ENCODE measurements at places on chromosomes 1 and 21.
A peak's percentile ranks its signal among the peaks of the same experiment; 100 is the strongest.

DNA sequence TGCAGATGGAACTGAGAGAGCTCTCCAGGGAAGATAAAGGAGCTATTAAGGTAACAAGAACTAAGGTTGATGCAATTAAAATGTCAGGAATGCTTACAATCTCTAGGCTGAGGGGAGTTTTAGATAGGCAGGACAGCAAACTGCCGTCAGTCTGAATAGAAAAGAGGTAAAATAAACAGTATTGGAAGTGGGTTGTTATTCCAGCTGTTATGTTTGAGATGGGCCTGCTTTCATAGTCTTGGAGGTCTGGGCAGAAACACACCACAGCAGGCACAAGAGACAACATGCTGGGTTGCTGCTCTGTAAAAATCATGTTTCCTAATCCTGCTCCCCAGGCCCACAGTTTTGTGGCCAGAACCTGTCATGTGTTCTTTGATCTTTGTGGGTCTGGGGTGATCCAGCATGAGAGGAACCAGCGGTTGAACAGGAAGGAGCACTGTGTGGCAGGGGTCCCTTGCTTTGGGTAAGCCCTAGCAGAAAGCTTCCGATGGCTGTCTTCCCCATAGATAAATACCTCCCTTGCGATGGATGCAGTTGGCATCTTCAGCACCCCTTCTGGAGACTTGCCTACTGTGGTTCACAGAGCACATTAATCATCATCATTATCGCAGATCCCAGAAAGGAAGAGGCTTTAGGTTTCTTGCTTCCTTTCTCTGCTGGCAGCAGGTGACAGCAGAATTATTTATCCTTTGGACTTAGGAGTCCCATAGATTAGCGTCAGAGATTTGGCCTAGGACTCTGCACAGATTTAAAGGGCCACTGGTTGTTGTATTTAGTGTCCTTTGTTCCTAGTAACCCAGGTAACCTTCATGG is 97.1 kb downstream of the AK5 start:
- DNase-seq: no peak

GRCh38 chr1:58324558-58324957 is 222.0 kb downstream of the OMA1 start:
- no peak for DNase-seq

DNA sequence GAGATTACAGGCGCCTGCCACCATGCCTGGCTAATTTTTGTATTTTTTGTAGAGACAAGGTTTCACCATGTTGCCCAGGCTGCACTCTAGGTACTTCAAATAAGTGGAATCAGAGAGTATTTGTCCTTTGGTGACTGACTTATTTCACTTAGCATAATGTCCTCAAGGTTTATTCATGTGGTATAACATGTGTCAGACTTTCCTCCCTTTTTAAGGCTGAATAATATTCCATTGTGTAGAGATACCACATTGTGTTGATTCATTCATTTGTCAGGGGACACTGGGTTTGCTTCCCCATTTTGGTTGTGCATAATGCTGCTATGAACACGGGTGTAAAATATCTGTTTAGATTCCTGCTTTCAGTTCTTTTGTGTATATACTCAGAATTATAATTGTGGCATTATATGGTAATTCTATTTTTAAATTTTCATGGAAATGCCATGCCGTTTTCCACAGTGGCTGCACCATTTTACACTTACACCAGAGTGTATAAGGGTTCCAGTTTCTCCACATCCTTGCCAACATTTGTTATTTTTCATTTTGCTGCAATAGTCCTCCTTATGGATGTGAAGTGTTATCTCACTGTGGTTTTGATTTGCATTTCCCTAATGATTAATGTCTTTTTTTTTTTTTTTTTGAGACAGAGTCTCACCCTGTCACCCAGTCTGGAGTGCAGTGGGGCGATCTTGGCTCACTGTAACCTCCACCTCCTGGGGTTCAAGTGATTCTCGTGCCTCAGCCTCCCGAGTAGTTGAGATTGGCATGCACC is 35.1 kb downstream of the IL6R start:
- no peak for DNase-seq

GRCh38 chr1:6243993-6244392 is at the start of gene HES3:
HES3 (plus strand) TSS chr1:6244179; CDS start chr1:6244366, 187 bp downstream.
- DNase-seq: no peak

DNA sequence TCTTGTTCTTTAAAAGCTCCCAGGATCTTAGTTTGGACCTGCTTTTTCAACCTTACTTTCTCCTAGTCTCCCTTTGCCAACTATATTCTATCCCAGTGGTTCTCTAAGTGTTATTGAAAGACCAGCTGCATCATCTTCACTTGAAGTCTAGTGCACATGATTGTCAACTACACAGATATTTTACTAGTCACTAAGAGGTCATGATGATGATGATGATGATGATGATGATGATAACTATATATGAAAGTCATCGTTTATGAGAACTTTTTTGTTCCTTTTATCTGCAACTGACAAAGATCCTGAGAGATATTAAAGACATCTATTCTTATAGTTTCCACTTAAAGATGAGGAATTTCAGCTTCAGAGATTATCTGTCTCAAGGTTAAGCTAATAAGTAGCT is 479.0 kb upstream of the ZRANB2 start:
- DNase-seq: no peak

DNA sequence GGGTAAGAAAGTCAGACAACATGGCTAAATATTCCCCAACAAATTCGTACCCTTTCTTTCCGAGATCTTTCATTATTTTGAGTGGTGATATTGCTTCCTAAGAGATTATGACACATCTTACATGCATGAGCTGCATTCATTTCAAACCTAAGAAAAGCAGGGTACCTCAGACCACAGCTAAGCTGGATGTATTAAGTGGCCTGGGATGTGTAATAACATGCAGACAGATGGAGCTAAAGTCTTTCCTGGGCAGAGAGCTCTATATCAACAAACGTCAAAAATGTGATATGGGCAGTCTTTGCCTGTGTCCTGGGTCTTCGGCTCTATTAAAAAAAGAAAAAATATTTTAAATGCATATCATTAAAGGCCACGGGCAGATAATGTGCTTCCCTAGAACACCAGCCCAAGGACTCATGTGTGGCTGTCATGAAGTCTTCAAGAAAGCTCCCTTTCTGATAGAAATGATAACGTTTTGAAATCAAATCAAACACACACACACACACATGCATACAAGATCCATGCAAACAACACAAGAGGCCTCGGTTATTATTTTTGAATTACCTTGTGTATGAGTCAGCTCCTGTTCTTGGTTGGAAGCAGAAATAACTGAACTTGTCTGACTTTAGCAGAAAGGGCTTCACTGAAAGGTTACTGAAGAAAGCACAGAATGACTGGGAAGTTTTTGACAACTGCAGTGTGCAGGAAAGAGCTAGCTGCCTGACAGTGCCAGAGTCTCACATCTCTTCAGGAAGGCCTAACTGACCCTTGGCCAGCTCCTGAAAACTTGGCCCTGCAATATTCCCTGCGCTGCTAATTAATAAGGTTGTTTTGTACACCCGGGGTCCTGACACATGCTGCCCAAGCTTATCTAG is 231.2 kb downstream of the DSCAM start:
- DNase-seq: no peak

GRCh38 chr1:219541946-219542345 is 71.0 kb downstream of the ZC3H11B start:
- DNase-seq: no peak

- DNase-seq: no peak
These were observed 308.4 kb downstream of the AJAP1 start for GRCh38 chr1:4962836-4963235.

DNA sequence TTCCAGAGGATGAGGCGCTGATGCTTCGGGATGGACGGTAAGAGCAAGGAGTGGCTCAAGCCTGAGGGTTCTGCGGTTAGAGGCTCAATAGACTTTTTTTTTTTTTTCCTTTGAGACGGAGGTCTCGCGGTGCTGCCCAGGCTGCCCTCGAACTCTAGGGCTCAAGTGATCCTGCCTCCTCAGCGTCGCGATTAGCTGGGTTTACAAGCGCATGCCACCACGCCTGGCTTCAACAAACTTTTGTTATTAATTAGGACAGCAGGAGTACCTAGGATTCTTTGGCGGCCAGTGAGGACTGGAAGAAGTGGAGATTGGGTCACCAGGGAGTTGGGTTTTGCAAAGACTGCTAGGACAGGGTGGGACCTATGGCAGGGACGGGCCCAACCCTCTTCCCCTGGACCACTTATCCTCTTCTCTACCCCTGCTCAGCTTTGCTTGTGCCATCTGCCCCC is 587 bp downstream of the SCNM1 start:
- no peak for DNase-seq

DNA sequence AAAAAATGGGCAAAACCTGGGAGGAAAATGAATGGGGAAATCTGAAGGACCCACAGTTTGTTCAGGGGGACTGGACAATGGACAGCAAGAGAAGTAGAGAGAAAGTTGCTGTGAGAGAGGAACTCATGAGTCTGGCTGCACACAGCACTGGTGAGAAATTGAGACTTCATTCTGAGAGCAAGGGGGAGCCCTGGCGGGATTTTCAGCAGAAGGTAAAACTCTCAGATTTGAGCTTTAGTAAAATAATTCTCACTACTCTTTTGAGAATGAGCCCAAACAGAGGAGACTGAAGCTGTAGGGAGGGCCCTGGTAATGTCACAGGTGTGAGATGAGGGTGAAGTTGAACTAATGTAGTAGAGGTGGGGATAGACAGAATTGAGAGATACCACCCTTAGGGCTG is 438.6 kb downstream of the OMA1 start:
- no peak for DNase-seq

- no peak for DNase-seq
These were observed 177.3 kb upstream of the LYPLAL1 start for GRCh38 chr1:218996362-218996761.

DNA sequence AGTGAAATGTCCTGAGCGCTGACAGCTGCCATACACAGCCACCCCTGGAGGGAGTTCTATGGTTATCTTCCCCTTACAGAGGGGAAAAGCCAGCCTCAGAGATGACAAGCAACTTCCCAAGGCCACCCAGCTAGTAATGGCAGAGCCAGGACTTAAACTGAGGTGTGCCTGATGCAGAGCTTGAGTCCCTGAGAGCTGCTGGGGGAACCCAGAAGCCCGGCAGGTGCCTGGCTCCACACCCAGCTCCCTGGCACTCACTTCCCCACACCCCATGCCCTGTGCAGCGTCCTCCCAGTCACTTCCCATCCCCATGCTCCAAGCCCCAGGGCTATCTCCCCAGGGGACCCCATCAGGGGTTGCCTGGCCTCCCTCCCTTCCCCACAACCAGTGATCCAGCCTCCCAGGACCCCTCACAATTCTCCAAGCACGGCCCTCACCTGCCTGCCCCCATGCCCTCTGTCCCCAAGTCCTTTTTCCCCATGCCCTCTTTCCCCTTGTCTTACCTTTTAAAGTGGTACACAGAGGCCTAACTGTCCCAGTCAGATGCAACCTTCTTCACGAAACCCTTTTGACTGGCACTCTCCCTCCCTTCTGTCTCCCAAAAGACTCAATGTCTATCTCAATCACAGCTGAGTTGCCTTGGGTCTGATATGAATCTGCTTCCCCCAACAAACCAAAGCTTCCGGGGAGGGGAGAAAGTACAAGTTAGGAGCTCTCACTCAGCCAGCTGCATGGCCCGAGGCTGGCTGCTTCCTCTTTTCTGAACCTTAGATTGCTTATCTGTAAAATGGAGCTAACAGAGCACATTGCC is 39.8 kb upstream of the LRP8 start:
- peak; percentile 57 for DNase-seq

GRCh38 chr21:42492201-42492600 is 3.8 kb downstream of the RSPH1 start:
- no peak for DNase-seq

GRCh38 chr1:200369706-200370105 is 40.1 kb downstream of the ZNF281 start:
- no peak for DNase-seq

DNA sequence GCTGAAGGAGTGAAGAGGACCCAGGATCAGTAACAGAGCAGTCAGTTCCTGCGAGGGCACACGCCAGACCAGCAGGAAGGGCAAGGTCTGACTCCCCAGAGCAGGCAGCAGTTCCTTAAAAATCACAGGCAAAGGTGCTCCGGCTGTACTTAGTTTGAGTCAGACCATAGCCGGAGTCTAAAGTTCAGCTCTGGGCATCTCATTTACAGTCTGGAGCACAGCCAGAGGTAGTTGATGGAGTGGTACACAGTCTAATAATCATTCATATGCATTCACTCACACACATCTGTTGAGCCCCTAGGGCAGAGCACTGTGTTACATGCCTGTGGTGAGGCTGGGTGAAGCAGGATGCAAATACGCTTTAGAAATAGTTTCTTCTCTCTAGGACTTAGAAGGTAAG is 7.3 kb upstream of the AMIGO1 start:
- DNase-seq: no peak

DNA sequence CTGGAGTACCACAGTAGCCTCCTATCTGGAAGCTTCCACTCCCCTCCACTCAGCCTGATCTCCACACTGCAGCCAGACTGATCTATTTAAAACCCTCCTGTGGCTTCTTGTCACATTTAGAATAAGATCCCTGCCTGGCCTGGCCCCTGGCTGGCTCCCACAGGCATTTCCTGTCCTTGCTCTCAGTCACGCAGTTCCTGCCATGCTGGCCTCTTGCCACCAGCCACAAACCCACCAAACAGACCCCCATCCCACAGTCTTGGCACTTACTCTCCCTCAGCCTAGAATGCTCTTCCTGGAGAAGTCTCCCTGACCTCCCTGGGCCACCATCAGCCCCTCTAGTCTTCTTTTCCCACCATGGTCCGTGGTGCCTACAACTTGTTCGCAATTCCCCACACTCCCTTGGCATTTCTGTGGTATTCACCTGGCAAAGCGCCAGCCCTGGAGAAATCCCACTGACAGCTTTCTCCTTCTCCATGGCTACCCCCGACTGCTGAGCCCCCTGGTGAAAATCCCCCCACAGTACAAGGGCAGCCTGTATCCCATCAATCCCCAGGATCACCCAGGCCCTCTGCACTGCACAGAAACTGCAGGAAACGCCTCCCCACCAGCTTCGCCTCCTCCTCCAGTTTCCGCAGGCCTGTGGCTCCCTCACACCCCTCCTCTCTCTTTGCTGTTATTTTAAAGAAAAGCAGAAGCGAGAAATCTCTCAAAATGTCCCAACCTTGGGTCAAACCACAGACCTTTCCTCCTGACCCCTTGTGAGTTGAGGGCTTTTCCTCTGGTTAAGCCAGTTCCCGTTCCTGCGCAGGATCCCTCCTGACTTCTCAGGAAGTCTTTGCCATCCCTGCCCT is 94.5 kb downstream of the SYT2 start:
- peak; percentile 46 for DNase-seq

- DNase-seq: no peak
These were observed 60.4 kb downstream of the LEPR start for GRCh38 chr1:65480684-65481405.

DNA sequence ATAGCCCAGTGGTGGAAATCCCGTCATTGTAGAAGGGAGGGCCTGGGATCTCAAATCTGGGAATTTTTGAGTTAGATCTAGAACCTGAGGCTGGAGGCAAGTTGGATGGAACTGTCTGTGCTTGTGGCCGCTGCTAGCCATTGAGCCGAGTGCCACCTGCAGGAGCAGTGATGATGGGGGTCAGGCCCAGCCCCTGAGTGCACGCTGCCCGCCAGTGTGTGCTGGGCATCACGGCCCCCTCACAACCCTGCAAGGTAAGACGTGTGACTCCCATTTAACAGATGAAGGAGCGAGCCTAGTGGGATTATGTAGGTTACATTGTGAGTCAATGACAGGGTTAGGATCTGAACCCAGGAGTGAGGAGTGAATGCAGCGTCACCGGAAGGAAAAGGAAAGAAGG is 407.2 kb downstream of the CAMTA1 start:
- no peak for DNase-seq

GRCh38 chr1:157292302-157292701 is 154.1 kb upstream of the ETV3 start:
- no peak for DNase-seq
